ENCODE measurements at places on chromosomes 12 and 14.

- no peak for DNase-seq
Observed at GRCh38 chr14:66982247-66982646, 207.0 kb upstream of the GARIN2 start.

GRCh38 chr14:95293449-95293848, 26.3 kb downstream of the CLMN start:
- no peak for DNase-seq

DNA sequence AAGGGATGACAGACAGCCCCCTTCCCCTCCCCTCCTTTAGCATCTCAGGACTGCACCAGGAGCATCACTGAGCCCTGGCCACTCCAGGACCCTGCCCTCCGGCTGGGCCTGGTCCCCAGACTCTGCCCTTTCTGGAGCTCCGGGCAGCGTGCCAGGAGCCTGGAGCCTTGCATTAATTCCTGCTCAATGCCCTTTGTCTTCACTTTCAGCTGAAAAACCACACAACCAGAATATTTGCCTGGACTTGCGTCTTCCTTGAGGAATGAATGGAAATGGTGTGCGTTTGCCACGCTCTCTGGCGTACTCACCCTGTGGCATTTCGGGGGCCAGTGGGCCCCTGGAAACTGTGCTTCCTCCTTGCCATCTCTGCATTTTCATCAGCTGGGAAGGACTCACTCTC, 8.5 kb upstream of the RFLNA start:
- no peak for DNase-seq

- no peak for DNase-seq
Observed at GRCh38 chr12:132886529-132887477, 602 bp downstream of the CHFR start.

DNA sequence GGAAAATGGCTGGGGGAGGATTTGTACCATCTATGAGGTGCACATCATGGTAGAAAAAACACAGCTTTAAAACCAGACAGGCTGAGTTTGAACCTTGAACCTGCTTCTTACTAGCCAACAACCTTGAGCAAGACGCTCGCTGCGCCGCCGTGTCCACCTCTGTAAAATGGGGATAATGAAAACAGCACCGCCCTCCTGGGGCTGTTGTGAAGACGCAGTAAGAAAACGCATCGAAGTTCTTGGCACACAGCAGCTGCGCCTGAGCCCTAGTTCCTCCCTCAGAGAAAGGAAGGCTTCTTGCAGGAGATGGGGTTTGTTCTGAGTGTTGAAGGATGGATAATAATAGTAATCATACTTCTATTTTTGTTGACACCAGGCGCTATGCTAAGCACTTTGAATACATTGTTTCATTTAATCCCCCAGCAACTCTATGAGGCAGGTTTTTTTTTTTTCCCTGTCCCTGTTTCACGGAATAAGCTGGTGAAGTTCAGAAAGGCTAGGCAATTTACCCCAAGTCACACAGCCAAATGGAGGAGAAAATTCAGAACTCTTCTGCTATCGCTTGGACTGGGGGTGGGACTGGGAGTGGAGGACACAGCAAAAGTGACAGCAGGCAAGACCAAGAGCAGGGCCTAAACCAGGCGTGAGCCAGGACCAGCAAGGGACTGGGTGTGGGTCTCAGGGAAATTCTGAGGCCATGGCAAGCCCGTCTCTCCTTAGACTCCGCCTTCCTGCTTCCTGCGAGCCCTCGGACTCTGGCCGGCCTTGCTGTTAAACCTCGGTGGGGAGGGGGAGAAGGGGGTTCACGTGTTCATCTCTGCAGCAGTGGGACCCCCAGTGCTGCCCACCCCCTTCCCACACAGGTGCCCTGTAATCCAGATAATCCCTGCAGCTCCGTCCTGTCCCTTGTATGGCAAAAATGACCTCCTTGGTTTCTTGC, 97.5 kb downstream of the LRRC74A start:
- no peak for DNase-seq

GRCh38 chr14:104360501-104360900, 219.1 kb upstream of the C14orf180 start:
- no peak for DNase-seq

- no peak for DNase-seq
Observed at GRCh38 chr14:51019089-51019488, 74.8 kb upstream of the PYGL start.

DNA sequence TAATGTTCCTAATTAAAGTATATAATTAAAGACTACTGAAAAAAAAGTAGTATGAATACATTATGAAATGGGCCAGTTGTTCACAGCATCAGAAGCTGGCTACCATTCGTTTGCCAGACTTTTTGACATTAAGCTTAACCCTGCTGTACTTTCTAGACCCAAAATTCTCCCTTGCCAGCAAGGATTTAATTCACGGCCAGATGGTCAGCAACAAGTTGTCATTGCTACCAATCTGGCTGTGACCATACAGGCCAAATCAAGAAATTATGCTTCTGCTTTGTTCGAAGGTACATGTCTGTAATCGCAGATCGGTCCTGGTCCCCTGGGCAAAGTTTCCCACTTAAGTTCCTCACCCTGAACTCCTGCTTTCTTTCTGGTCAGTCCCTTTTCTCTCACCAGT, 217.7 kb upstream of the ATXN7L3B start:
- DNase-seq, result no peak

DNA sequence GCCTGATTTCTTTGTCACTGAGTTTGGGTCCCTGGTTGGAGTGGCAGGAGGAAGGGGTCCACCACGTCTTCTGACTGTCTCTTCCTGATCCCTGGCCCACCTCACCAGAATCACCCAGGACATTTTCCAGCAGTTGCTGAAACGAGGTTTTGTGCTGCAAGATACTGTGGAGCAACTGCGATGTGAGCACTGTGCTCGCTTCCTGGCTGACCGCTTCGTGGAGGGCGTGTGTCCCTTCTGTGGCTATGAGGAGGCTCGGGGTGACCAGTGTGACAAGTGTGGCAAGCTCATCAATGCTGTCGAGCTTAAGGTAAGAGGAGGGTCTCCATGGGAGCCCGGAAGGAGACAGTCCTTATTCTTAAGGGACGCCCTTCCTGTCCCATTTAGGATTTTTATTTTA, 12.3 kb downstream of the MARS1 start:
- no peak for DNase-seq

DNA sequence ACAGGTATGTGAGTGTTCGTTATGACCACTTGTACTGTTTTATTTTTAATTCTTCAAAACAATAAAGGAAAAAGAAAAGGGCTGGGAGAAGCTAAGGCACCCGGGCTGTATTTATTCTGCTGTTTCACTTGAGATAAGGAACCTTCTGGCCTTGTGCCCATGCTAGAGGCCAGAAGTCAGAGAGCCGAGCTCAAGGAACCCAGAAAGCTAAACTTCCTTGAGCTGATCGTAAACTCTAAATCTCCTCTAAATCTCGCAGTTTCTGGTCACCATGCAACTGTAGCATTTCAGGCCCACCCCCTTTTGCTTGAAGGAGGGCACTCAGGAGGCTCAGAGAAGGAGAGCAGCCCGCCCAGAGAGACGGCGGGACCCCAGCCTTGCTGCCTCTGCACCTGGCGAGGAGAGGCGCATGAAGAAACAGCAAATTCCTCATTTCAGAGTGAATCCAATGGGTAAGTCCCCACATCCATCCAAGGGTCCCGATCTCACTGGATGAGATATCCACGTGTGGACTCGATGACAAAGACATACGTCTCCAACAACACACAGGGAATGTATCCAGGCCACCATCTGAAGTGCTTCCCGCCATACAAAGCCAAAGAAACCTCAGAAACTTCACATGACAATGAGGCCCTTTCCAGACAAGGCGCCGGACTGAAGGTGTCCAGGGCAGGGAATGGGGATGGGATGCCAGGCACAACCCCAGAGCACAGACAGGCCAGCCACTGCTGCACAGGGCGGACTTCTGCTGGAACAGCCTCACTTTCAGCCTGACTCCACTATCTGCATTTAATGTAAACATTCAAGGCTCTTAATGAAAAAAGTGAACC, 14.6 kb downstream of the CCDC88C start:
- no peak for DNase-seq

- peak; percentile 54 for DNase-seq
Observed at GRCh38 chr12:53047221-53048032, 2.4 kb upstream of the TNS2 start.

DNA sequence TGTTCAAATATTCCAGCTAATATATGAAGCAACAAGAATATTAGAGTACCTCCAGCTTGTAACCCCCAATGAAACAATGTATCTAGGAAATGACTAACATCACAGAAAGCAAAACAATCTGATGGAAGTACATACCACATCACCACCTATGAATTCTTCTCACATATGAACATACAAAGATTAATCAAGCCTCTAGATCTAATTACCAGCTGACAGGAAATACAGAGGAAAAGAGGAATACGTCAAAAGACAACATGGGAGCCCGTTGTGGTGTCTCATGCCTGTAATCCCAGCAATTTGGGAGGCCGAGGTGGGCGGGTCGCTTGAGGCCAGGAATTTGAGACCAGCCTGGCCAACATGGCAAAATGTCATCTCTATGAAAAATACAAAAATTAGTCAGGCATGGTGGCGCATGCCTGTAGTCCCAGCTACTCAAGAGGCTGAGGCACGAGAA, 7.5 kb downstream of the NEDD8 start:
- no peak for DNase-seq

DNA sequence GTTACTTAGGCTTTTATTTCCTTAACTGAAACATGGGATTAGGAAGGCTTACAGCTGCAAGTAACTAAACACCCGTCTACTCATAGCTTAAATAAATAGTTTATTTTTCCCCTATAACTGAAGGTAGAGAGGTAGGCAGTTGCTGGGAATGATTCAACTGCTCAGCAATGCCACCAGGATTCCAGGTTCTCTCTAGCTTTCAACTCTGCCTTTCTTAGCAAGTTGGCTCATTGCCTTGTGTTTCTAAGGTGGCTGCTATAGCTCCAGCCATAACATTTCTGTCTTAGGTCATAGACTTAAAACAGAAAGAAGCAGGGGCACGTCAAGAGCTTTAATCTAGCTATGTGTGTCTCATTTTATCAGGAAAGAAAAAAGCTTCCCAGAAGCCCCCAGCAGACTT, 103.7 kb upstream of the MDM1 start:
- no peak for DNase-seq

GRCh38 chr12:122366685-122367475, 55.6 kb downstream of the CLIP1 start:
- no peak for DNase-seq

GRCh38 chr12:12356896-12357718, at the start of gene BORCS5:
Gene BORCS5 (plus strand): TSS chr12:12357078. CDS start chr12:12357452, 374 bp downstream.
- peak; percentile 97 for DNase-seq

- no peak for DNase-seq
Observed at GRCh38 chr12:121514184-121514742, 66.6 kb downstream of the KDM2B start.

DNA sequence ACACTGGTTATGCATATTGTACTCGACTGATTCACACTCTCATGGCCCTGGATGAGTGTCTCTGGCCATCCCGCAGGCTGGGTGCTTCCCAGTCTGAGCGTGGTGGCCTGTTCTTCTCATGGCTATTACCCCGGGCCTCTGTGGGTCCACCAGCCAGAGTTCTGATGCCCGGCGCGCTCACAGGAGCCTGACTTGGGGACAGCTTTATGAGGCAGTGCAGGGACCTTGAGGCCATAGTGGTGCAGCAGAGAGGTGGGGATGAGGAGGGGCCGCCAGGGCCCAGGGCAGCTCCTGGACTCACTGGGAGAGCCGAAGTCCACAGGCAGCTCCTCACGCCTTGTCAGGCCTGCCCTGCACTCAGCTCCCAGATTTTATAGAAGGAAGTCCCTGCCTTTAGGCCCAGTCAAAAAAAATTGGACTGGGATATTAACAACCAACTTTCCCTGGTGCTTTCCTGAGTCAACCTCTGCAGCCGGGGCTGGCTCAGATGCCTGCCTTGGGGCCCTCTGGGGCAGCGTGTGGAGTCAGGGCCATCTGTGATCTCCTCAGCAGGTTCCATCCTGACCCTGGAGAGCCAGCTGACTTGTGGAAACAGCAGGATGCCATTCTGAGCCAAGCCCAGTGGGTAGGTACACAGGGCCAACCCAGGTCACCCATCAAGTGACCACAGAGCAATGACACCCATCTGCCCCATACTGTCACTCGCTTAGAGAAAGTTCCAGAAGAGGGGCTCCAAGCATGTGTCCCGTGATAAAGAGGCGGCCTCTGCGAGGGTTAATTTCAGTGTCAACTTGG, 89.4 kb upstream of the DIO3 start:
- DNase-seq, result no peak

- DNase-seq, result no peak
Observed at GRCh38 chr12:57215668-57216013, 953 bp upstream of the NXPH4 start.

- DNase-seq, result no peak
Observed at GRCh38 chr14:103629503-103630121, 601 bp downstream of the KLC1 start.

DNA sequence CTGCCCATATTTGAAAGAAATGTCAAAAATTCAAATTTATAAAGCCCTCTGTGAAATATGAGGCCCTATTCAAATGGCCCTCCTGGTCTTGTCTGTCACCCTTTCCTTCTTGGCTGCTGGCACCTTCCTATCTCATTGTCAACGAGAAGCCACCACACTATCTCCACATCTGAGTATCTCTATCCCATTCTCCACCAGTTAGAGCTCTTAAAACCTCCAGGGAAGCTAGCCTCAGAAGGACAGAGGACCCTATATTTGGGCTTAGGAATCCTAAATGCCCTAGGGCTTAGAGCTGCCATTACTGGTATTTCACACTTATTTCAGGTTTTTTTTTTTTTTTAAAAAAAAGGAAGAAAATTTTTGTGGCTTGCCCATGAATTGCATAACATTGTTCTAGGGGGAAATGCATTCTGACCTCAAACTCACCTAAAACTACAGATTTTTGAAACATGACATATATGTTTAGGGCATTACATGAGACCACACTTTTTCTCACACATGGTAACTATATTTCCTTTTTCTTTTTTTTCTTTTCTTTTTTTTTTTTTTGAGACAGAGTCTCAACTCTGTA, 25.0 kb downstream of the SLC25A21 start:
- no peak for DNase-seq

DNA sequence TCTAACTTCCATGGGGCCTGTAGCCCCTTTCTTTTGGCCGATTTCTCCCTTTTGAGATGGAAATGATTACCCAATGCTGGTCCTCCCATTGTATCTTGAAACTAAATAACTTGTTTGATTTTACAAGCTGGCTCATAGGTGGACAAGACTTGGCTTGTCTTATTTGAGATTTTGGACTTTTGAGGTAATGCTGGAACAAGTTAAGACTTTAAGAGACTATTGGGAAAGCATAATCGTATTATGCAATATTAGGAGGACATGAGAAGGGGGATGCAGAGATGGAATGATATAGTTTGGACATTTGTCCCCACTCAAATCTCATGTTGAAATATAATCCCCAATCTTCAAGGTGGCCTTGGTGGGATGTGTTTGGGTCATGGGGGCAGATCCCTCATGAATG, 49.2 kb upstream of the LYZ start:
- no peak for DNase-seq
